Forelimb muscle (tissue), 1 donor: ENCODE measurements at places on chromosomes 4 and X.

DNA sequence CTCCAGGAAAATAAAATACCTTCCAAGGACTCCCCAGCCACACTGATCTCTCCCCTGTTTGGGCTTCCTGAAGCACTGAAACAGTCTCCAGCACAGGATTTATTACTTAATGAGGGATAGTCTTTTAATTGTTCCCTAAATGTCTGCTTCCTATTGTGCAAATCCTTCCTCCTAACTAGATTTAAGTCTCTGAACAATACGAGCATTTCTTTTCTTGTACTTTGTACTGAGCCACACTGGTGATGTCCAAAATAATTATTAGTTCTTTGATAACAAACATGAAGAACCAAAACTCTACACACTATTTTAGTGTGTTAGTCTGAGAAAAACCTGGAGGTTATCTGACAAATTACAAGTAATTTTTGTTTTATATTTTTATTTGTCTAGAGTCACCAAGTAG, 5.1 kb downstream of the ADGRA3 start:
- no peak for DNase-seq

- DNase-seq: no peak
These were observed 65.8 kb downstream of the SUPT20HL2 start for GRCh38 chrX:24248042-24248441.

GRCh38 chrX:125826080-125826479, 340.0 kb downstream of the DCAF12L2 start:
- DNase-seq: no peak

DNA sequence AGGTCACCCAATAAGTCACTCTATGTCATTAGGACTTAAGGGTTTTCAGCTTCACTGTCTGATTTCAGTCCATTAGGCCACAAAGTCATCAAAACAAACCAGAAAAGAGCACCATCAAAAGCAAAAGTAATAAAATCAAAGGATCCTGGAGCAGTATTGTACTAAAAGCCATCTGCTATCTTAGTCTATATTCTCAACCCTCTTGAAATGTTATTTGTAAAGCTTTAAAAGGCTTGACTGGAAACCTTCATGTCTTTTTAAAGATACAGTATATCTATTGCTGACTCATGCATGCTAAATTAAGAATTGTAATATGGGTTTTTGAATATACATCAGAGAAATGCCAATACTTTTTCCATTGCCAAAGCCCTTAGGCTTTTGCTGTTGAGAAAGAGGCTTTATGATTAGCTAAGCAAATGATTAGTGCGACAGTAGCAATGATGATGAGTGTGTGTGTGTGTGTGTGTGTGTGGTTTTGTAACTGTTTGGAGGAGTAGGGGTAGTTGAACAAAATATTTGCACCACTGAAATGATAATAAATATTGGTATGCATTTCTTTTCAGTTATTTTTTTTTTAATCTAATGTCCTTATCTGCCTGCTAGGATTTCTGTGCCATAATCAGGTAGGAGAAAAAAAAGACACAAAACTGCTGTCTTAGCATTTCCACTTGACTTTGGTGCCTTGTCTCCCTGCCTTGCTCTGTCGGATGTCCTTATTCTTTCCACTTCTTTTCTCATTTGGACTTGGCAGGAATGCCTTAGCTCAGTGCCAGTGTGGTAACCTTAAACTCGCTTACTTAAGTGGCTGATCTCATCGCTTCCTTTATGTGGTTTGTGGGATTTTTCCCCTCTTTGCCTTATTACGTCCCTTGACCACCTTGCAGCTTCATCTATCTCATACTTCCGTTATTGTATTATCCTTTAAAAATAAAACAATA, 119.7 kb downstream of the PCDH7 start:
- DNase-seq: no peak
